ENCODE measurements at places on chromosomes 13 and 19. TPM values are rescaled to one million over a fixed set of nuclear protein-coding genes. Genes with fewer than 3 reads are reported as not detected.

KLC3 gene
- total RNA-seq = 0.17 TPM

LENG9 gene
- total RNA-seq = 16.7 TPM

KIR2DL1 gene
- total RNA-seq = not detected

FUT3 gene
- total RNA-seq = not detected

DNA sequence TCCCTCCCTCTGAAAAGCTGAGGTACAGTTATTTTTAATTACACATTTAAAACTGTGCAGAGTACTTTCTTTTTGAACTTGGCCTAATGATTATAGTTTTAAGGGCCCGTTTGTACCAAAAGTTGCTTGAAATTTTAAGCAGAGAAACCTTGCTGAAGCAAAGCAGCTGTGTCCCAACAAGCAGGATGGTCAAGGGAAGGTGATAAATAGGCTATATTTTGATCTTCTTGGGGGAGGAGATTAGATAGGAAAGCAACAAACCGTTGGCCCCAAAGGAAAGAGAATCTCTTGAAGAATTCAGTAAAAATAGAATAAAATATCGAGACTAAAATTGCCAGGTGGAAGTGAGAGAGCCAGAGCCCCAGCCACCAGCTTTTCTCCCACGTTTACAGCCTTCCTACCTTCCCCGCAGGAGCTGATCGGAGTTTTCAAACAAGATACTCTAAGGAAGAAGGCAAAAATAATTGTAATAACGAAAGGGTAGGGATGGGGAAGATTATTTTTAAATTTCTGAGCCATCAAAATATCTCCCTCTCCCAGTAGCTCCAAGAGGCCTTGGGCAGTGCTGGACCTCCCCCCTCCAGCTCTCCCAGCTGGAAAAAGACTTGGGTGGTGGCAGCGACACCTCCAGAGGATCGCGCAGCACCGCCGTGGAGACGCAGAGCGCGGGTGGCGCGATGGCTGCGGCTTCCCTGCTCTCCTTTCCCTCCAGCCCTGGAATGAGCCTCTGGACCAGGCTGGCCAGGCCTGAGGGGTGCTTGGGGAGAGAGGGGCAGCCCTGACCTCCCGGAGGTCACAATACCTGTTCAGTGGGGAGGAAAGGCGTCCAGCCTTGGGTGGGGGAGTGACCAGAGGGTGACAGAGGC lies 5.8 kb downstream of the ZIC2 start:
- no peak for DNase-seq

FGF22 gene
- under 0.01 TPM for total RNA-seq

GRCh38 chr19:33348301-33349010 lies 25.1 kb upstream of the CEBPG start:
- DNase-seq = peak; percentile 23

DNA sequence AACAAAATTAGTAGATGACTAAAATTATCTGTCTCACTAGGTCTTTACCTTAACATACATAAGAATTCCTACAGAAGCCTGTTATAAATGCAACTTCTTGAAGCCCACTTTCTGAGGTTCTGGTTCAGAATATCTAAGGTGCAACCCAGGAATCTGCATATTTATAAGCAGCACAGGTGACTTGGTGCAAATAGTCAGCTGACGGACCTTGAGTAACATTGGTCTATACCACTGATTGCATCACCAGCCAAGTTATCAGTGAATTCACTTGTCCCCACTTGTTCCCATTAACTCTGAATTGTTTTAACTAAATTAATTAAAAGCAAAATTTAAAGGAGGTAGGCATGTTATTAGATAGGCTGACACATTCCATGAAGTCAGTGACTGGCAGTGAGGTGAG lies 109.9 kb downstream of the FRY start:
- no peak for DNase-seq

SRRM5 gene
- under 0.01 TPM for total RNA-seq

ZSWIM4 gene
- total RNA-seq = 6.7 TPM

- peak; percentile 81 for DNase-seq
Observed at GRCh38 chr19:53132141-53132991, at the start of gene ZNF415. Gene ZNF415, minus strand, starts transcription at chr19:53132910. Its CDS starts 10,234 bp downstream, at chr19:53122676.

GRCh38 chr19:50795664-50796073 lies 5.5 kb downstream of the ACP4 start:
- no peak for DNase-seq

DNA sequence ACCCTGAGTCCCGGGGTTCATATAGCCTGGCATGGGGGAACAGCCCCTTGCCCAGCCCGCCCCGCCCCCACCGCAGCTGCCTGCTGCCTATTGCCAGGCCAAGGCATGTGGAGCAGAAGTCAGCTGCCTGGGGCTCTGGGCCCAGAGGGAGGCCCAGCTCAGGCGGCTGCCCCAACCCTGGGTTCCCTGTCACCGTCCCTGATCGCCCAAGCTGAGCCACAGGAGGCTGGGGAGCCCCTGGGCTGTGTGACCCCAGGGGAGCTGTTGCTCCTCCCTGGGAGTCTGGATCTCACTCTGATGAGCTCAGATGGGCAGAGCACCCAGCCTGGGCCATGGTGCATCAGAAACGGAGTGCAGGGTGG lies 1.4 kb downstream of the PLIN4 start:
- no peak for DNase-seq

GRCh38 chr13:30216111-30216510 lies 91.2 kb downstream of the KATNAL1 start:
- DNase-seq = no peak

- DNase-seq = no peak
Observed at GRCh38 chr19:5032101-5032967, 63.4 kb downstream of the KDM4B start.

GRCh38 chr13:93775507-93776108 lies 549.0 kb downstream of the GPC6 start:
- DNase-seq = peak; percentile 88

DNA sequence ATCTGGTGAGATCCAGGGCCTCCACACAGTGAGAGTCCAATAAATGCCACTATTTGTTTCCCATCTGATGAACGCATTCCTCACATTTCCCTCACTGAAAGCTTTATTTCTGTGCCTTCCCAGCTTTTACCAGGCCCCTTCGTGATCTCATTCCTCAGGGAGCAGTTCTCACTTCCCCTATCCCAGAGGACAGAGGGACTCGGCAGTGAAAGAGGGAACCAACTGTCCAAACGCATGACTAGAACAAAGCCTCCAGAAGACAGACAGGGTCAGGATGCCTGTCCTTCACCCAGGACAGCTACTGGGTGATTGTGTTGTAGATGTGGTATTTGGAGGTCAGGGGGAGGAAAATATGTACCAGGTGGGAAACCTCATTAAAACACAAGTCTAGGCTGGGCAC lies 2.0 kb upstream of the ZBTB45 start:
- no peak for DNase-seq

KLK12 gene
- total RNA-seq = not detected

- DNase-seq = no peak
Observed at GRCh38 chr19:33426621-33427361, 53.3 kb downstream of the CEBPG start.

GRCh38 chr13:44365008-44365407 lies 8.6 kb upstream of the SERP2 start:
- DNase-seq = peak; percentile 92

ENOX1 gene
- total RNA-seq = 7.6 TPM

- DNase-seq = no peak
Observed at GRCh38 chr13:24213932-24214331, 53.4 kb downstream of the SPATA13 start.

UGGT2 gene
- total RNA-seq = 47.2 TPM

PSG6 gene
- total RNA-seq = 0.17 TPM

ZIC2 gene
- not detected for total RNA-seq

CLEC4G gene
- total RNA-seq = not detected

SIGLECL1 gene
- not detected for total RNA-seq

VAV1 gene
- total RNA-seq = not detected

GRIN3B gene
- 0.51 TPM for total RNA-seq

LGALS7 gene
- not detected for total RNA-seq

DNA sequence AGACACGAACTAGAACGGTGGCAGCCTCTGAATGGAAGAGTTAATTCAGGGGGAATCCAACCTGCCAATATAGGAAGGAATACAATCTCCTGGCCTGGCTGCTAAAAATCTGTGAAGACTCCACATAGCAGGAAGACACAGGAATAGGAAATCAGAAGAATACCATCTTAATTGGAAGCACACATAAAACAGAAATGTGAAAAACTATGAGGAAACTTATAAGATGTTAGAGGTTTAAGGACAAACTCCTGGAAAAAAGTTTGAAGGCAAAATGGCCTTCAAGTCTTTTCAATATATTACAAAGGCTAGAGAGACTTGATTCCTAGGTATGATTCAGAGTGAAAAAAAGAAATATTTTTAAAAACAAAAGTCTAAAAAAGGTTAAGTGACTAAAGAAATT lies 78.1 kb upstream of the FBXL3 start:
- no peak for DNase-seq

ZNF575 gene
- 0.26 TPM for total RNA-seq

DNA sequence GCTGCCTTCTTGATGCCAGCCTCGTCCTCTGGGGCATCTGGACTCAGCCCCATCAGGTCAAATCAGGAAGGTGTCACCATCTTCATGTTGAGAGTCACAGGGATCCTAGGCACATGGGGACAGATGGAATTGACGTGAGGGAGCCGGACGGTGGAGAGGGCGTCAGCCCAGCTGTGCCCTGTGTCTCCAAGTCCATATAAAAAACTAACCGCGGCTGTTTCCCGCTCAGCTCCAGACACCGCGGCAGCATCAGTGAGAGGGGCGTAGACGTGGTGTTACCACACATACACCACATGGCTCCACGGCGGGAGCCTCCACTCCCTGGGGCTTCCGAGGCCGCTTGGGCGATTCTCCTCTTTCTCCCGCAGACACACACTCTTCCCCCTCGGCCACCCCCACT lies 5.6 kb upstream of the PRR36 start:
- no peak for DNase-seq

- no peak for DNase-seq
Observed at GRCh38 chr19:32358321-32358720, 12.9 kb downstream of the ZNF507 start.

- no peak for DNase-seq
Observed at GRCh38 chr13:112947796-112948195, 21.2 kb upstream of the MCF2L start.

LNX2 gene
- 5.6 TPM for total RNA-seq

DNA sequence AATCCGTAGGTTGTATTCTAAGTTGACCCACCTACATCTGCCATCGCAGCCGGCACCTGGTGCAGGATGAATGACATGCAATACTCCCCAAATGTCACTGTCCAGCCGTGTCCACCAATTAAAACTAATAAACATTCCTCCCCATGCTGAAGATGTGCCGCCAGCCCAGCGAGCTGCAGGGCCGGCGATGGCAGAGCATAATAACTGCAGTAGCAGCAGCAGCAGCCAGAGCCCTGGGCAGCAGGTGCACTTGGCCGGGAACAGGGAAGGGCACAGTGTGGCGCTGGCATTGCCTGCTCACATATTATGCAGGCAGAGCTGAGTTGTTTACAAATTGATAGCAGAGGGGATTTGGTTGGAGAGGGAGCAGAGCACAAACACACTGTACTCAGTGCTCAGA lies 754.9 kb downstream of the OLFM4 start:
- DNase-seq = no peak

DNA sequence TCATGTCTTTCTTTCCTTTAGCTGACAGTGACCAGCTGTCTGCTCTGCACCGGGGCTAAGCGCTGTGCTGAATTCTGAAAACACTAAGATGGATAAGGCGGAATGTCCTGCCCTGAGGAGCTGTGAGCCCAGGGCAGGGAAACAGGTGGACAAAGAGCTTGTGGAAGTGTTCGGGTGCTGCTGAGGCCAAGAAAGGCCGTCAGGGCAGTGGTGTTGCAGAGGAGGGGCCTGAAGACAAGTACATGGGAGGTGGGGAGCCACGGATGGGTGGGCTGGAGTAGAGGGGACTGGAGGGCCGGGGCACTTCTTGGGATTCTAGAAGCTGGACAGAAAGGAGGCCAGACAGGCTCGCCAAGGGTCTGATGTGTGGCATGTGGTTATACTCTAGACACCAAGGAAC lies 66.2 kb upstream of the GPR183 start:
- no peak for DNase-seq

FCAR gene
- not detected for total RNA-seq

DNA sequence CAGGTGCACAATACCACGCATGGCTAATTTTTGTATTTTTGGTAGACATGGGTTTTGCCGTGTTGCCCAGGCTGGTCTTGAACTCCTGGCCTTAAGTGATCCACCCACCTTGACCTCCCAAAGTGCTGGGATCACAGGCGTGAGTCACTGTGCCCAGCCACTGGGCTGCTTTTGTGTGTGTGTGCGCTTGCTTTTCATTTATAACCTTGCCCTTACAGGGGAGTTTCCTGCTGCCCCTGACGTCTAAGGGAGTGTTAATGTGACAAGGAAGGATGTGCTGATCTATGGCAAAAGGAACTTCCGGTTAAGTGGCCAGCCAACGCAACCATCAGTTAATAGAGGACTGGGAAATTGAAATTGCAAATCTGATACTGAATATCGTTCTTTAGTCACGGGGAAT lies 57.7 kb downstream of the ING1 start:
- no peak for DNase-seq

- DNase-seq = peak; percentile 67
Observed at GRCh38 chr19:56837492-56838023, 3.0 kb downstream of the PEG3 start.

ZNF793 gene
- total RNA-seq = 5.9 TPM

FCGBP gene
- total RNA-seq = 0.51 TPM

PRSS57 gene
- not detected for total RNA-seq

ZNF681 gene
- total RNA-seq = 0.66 TPM

- no peak for DNase-seq
Observed at GRCh38 chr19:2589441-2589840, 113.1 kb downstream of the GNG7 start.

GRCh38 chr19:15177269-15178116 lies 23.3 kb downstream of the NOTCH3 start:
- peak; percentile 59 for DNase-seq

GRCh38 chr19:27794494-27795042 lies 1418.4 kb downstream of the UQCRFS1 start:
- DNase-seq = peak; percentile 35

ZNF730 gene
- total RNA-seq = 1.0 TPM

- no peak for DNase-seq
Observed at GRCh38 chr19:57668635-57669034, at the start of gene ZSCAN4. Gene ZSCAN4, plus strand, starts transcription at chr19:57668935. Its CDS starts 7,211 bp downstream, at chr19:57676146.

PABPC3 gene
- total RNA-seq = 0.17 TPM
